Retina (tissue), 1 donor: ENCODE measurements at places on chromosomes 3 and 15.

DNA sequence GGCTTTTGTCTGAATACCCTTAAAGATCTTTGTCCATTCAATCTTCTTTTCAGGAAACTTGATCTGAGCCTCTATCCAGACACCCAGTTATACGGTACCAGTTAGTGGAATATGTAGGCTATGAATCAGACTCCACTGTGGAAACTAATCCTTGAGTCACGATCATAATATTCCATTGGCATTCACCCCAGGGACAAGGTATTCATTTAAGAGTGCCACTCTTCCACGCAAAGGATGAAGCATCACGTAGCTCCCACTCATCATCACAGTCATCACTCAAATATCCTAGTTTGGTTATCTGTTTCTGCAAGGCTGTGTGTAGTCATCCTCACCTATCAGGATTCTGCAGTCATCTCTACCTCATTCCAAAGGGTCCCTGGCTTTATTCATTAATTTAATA is 85.6 kb downstream of the NEDD4 start:
- no peak for DNase-seq

GRCh38 chr15:67879440-67880129 is 39.7 kb upstream of the RNU6-1 start:
- DNase-seq = no peak

DNA sequence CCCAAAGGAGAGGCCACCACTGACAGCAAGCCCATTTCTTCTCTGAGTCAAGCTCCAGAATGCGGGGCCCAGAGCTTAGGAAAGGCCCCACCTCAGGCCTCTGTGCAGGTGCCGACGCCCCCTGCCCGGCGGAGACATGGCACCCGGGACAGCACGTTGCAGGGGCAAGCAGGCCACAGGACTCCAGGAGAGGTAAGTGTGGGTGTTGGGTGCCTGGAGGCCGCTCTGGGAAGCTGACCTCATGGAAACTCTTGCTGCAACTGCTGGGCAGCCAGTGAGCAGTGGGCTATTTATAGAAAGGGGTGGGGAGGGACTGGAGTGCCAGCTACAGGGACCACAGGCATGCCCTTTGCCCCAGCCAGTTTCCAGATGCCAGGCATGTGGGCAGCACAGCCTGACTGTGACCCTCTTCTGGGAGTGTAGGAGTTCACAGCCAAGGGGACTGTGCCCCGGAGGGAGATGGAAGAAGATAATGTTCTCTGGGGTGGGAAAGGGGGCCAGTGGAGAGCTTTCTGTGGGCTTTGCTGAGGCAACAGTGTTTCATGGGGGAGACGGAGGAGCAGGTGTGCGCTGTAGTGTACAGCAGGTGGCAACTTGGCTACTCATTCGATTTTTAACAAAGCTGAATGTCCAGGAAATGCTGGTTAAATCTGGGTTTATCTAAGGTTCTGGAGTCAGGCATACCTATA is 23.7 kb downstream of the ALPK3 start:
- no peak for DNase-seq

GRCh38 chr3:76866729-76867408 is 173.0 kb upstream of the ROBO2 start:
- DNase-seq = no peak

- DNase-seq = peak; percentile 82
Measured at GRCh38 chr15:69161079-69161877, 843 bp downstream of the GLCE start.

GRCh38 chr3:183427196-183427875 is 1.1 kb downstream of the MCF2L2 start:
- peak; percentile 39 for DNase-seq

GRCh38 chr15:81264072-81264857 is 59.7 kb downstream of the STARD5 start:
- no peak for DNase-seq
